ENCODE measurements at places on chromosomes 11 and 22.

DNA sequence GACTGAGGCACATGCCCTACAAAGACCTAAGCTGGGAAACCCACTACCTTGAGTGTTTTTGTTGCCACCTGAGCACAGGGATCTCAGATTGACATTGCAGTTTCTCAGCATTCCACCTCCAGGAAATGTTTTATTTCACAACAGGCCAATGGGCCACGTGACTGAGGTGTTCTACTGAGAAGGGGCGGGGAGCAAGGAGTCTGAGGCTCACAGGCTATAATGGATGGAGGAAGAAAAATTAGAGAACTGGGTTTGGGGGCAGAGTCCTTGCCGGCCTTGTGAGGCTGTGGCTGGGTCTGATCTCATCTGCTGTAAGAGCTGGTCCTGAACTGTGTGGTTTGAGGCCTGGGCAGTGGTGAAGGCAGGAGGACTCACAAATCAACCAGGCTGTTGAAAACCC lies 40.7 kb downstream of the ZNF202 start:
- no peak for DNase-seq

DNA sequence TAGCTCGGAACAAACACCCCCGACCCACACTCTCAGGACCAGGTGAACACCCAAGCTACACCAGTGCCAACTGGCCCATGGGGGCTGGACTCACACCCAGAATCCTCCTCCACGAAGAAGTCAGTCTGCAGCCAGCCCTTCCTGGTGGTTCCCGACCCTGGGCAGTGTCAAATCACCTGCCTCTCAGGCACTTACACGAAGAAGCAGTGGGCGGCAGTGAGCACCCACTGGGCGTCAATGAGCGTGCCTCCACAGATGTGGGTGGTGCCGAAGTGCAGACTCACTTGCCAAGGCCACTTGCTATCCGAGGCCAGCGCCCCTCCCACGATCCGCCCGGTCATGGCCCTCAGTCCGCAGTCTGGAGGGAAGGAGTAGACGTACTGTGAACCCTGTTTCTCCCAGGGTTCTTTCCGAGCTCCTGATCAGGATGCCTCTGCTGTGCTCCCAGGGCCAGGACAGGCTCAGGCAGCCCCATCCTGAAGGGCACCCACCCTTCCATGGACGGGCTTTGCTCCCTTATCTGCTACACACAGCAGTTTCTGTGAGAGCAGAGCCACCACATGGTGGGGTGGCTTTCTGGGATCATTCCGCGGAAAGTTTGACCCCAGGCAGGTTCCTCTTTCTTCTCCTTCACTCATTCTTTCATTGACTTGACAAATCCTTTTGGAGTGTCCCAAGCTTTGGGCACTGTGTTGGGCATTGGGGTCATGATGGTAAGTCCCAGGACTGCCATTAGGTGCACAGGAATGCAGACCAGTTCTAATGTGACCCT lies 19.4 kb downstream of the TMPRSS13 start:
- no peak for DNase-seq

- no peak for DNase-seq
These were observed 89.1 kb upstream of the ARHGAP20 start for GRCh38 chr11:110801328-110801727.

GRCh38 chr11:131481303-131481702 lies 110.9 kb downstream of the NTM start:
- DNase-seq: no peak

DNA sequence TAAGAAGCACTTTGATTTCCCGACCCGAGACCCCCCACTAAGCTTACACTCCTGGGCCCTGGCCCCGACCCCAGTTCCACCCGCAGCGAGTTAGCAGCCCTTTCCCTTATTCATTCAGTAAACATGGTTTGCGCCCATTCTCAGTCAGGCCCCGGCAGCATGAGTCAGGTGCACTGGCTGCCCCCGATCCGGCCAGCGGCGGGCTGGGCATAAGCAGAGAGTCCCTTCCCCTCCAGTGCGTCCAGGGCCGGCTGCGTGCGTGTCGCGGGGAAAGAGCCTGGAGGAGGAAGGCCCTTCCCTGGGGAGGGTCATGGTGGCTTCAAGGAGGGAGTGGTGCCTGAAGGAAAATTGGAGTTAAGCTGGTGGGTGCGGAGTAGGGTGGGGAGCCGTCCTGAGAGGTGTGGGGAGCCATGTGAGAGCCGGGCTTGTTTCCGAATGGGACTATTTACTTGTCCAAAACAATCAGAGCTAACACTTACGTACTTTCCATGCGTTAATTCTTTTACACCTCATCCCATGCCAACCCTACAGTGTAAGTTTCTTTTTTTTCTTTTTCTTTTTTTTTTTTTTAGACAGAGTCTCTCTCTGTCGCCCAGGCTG lies 657 bp downstream of the IGHMBP2 start:
- peak; percentile 6 for DNase-seq

DNA sequence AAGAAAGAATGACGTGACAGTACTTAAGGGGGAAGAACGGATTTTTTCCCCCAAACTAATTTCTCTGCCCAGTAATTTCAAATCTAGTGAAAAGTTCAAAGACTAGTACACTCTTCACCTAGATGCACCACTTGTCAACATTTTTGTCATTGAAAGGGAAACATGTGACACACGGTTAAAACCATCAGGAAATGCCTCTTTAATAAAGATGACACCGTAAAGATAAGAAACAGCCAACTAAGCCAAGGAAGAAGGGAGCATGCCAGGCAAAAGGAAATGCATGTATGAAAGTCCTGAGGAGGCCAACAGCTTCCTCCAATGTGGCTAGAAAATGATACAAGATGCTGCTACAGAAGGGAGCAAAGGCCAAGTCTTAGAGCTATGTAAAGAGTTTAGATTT lies 49.4 kb downstream of the RSF1 start:
- DNase-seq: no peak

- no peak for DNase-seq
These were observed 144.6 kb downstream of the WT1 start for GRCh38 chr11:32290783-32291182.

DNA sequence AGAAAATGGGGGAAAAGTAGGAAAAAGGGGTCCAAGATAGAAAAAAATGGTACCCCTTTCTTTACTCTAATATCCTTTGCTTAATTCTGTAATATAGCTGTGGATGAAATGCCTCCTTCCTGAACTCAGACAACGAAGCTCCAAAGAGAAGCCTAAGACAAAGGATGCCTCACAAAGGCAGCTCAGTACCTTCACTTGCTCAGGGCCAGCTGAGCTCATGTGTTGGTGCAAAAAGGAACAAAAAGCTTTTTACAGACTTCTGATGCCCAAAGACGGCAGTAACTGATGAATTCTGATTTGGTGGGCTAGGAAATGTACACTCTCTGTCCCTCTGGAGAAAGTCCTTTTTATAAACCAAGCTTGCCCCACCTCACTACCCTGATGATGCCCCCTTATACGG lies 77.5 kb downstream of the DENND5A start:
- no peak for DNase-seq

- DNase-seq: no peak
These were observed 203.7 kb downstream of the GRIK4 start for GRCh38 chr11:120715239-120715638.

DNA sequence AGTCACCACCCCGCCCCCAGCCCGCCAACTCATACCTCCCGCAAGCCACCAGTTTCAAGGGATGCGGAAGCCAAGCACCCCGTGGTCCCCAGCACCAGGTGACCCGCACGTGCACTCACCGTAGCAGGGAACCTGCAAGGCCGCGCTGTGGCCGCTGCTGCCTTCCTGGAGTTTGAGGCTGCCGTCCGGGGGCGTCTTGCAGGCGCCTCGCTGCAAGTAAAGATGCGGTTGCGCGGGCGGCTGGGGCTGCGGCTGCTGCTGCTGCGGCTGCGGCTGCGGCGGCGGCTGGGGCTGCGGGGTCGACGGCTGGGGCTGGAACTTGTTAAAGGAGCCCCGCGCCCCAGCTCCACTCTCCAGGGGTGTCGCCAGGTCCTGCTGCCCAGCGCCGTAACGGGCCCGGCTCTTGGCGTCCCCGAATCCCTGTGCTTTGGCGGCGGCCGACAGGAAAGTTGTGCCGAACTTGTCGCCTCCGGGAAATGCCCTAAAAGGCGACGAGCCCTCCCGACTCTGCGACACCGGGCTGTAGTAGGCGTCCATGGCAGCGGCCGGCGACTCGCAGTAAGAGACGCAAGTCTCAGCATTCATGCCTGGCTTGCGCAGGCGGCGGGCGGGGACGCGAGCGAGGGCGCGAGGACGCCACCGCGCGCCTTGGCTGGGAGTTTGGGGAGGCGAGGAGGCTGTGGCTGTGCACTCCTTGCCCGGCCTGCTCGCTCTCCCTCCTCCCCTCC lies at the start of gene ALX4:
Gene ALX4 (minus strand): TSS at position 662 of the 728 bp plus-strand sequence. CDS start 77 bp downstream, at position 585.
- no peak for DNase-seq

DNA sequence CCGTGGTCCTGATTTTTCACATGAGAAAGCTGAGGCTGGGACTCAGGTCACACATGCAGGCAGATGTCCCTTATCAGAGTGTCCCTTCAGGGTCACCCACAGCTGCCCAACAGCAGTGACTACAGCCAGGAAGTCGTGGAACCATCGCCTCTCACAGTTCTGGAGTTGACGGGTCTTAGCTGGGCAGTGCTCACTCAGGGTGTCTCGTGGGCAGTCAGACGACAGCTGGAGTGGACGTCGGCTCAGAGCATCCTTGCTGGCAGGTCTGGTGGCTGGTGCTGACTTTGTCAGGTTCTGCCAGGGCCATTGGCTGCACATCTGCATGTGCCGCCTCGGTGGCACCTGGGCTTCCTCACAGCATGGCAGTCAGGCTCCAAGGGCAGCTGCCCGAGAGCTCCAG lies 35.6 kb upstream of the TH start:
- no peak for DNase-seq

GRCh38 chr11:47418454-47419259 lies 7.6 kb downstream of the PSMC3 start:
- DNase-seq: no peak

DNA sequence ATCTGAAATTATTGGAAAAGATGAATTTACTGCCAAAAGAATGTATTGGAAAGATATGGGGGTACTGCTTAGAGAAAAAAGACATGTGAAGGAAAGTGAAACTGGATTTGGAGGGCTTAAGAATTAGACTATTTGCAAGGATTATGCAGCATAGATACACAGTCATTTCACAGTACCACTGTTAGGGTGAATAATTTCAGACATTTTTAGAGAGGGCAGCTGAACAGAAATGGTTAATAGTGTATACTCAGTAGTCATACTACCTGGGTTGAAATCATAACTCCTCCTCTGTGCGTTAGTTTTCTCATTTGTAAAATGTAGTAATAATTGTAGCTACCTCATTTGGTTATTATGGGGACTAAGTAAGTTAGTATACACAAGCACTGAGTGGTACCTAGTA lies 33.0 kb downstream of the GAS2 start:
- DNase-seq: no peak

DNA sequence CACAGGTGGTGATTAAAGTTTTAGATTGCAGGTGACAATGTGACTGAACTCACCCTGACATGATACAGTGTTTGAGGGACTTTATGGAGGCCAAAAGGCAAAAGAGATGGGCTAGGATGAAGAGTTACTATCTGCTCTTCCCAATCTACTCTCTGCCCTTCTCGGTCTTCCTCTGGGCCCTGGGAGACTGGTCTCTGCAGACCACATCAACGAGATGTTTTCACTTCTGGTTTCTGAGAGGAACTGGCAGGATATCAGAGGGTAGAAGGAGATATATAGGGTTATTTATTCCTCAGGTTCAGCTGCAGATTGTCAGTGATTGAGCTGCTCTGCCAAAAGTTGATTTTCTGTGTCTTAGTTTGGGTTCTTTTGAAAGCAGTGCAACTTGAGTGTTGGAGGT lies 32.4 kb upstream of the CD44 start:
- DNase-seq: no peak

- no peak for DNase-seq
These were observed 97.7 kb downstream of the MPPED2 start for GRCh38 chr11:30488304-30488998.

DNA sequence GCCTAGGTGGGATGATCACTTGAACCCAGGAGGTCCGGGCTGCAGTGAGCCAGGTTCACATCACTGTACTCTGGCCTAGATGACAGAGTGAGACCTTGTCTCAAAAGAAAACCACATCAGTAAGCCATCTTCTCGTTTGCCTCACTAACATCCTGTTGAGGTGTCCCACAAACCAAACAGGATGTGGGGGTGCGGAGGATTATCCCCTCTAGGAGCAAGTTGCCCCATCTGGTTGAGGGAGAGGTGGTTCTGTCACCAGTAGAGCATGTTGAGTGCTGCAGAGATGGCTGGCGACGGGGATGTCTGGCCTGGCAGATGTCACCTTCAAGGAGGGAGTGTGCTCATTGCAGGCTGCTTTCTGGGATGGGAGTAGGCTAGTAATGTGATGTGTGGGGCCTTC lies 72.4 kb downstream of the ZNRF3 start:
- peak; percentile 53 for DNase-seq

DNA sequence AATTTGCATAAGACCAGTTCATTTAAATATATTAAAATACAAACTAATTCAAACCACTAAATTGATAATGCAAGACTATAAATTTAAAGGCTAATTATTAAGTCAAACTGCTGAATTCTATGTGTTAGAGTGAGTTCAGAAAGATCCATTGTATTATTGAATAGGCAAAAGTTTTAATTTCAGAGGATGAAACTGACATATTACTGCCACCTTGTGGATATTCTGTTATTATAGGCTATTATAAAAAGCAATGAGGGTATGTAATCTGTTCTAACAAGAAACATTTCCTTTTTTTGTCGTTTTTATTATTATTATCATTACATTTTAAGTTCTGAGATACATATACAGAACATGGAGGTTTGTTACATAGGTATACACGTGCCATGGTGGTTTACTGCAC lies 20.9 kb upstream of the NAALAD2 start:
- no peak for DNase-seq

DNA sequence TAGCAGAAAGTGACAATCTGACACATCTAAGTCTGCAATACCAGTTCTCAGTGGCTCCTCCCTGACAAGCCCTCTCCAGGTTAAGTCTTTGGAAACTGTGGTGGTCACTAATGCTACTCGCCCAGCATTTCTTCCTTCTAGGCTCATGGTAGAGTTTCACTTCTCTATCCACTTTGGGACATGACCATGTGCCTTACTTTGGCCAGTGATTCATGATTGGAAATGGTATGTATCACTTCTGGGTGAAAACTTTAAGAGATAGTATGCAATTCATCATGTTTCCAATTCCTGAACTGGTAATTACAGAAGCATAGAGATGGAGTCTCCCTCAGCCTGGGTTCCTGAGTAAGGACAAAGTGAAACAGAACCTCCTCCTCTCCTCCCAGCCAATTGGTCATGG lies 151.5 kb upstream of the LMO1 start:
- DNase-seq: no peak

DNA sequence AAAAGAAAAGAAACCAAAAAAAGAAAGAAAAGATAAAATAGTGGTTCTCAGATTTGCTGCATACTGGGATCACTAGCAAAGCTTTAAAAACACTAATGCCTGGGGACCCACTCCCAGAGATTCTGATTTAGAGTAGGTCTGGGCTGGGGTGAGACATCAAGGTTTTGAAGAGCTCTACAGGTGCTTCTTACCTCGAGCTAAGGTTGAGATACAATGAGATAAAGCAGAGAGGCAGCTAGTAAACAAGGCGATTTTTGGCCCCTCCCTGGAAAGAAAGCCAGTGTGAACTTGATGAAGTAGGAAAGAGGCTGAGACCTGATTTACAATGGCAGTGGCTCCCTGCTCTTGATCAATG lies 327.6 kb upstream of the CCDC90B start:
- no peak for DNase-seq

All from stimulated activated CD8-positive, alpha-beta memory T cell treated with anti-CD3 and anti-CD28 coated beads, Interleukin-2, amount 100 ng/mL, for 48 hours (primary cell).